ENCODE measurements at places on chromosomes 2 and 18. TPM values are rescaled to one million over a fixed set of nuclear protein-coding genes. Genes with fewer than 3 reads are reported as not detected.

The CPSF3 gene
- 110 TPM for total RNA-seq

The PMAIP1 gene
- total RNA-seq, result 67.4 TPM

The PLA2R1 gene
- total RNA-seq, result 8.0 TPM

The UGT1A9 gene
- not detected for total RNA-seq

The TEX261 gene
- 30.4 TPM for total RNA-seq

The GAREM2 gene
- total RNA-seq, result 0.22 TPM

The POTEJ gene
- not detected for total RNA-seq

The NAT8 gene
- total RNA-seq, result not detected

The ALPP gene
- total RNA-seq, result not detected

The ZNF385B gene
- not detected for total RNA-seq

The CYS1 gene
- 1.5 TPM for total RNA-seq

The PLEKHB2 gene
- total RNA-seq, result 115 TPM

The HDLBP gene
- 1,286 TPM for total RNA-seq

The SETBP1 gene
- total RNA-seq, result 2.2 TPM

The ELOA2 gene
- not detected for total RNA-seq

The GLI2 gene
- total RNA-seq, result 5.1 TPM

The RFTN2 gene
- total RNA-seq, result 4.2 TPM

The POTEI gene
- not detected for total RNA-seq

The PSMA8 gene
- total RNA-seq, result not detected

The ANKRD44 gene
- 34.2 TPM for total RNA-seq

The COLEC12 gene
- total RNA-seq, result 13.2 TPM

The ST8SIA5 gene
- total RNA-seq, result under 0.01 TPM

The UBR3 gene
- 51.0 TPM for total RNA-seq

The CPO gene
- 0.12 TPM for total RNA-seq

The PRADC1 gene
- 12.1 TPM for total RNA-seq

The SLC30A3 gene
- 0.87 TPM for total RNA-seq

The PHLPP1 gene
- 6.6 TPM for total RNA-seq

The LOXL3 gene
- 28.0 TPM for total RNA-seq

The RAX gene
- not detected for total RNA-seq

The FOSL2 gene
- total RNA-seq, result 33.3 TPM

The SULT1C4 gene
- total RNA-seq, result not detected

The TEX44 gene
- total RNA-seq, result not detected

The TNS1 gene
- 64.6 TPM for total RNA-seq

The IL36RN gene
- total RNA-seq, result not detected

The ANKRD30B gene
- total RNA-seq, result 0.55 TPM

The C2orf81 gene
- total RNA-seq, result 1.00 TPM

The TMEM247 gene
- not detected for total RNA-seq

The ALLC gene
- not detected for total RNA-seq

The RBKS gene
- 1.4 TPM for total RNA-seq

The AMER3 gene
- total RNA-seq, result not detected

The INHBB gene
- not detected for total RNA-seq

The GDF7 gene
- total RNA-seq, result 4.0 TPM

The C2orf66 gene
- 0.12 TPM for total RNA-seq

The LAMA1 gene
- total RNA-seq, result 67.1 TPM

The IL37 gene
- total RNA-seq, result not detected

The CDK15 gene
- total RNA-seq, result 3.1 TPM

The TANC1 gene
- total RNA-seq, result 27.7 TPM

The TMEM178A gene
- total RNA-seq, result 1.4 TPM

The SERPINB12 gene
- total RNA-seq, result not detected

The SRD5A2 gene
- not detected for total RNA-seq

The RAB1A gene
- total RNA-seq, result 113 TPM

The KLHL29 gene
- total RNA-seq, result 3.8 TPM

The C2orf74 gene
- total RNA-seq, result 14.1 TPM

The MCEE gene
- total RNA-seq, result 15.2 TPM

All from uterine smooth muscle cell (primary cell).